ENCODE measurements at places on chromosomes 3 and 15.

GRCh38 chr15:58015565-58015964 is 49.9 kb downstream of the ALDH1A2 start:
- no peak for DNase-seq

DNA sequence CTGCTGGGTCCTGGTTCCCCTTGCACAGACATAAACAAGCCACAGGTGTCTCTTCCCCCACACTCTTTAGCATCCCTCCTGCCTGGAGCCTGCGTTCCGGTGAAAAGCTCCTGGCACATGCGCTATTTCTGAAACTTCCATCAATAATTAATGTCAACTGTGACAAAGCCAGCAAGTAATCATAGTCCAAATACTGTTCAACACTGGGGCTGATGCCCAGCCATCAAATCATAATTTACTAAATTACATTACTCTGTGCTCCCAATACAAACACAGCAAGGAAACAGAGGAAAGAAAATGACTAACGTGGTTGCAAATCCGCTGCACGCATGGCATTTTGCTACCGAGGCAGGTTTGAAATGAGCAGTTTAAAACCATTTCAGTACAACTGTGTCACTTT is 294.7 kb downstream of the ERC2 start:
- DNase-seq: no peak

GRCh38 chr3:127777921-127778656 is 44.2 kb downstream of the MGLL start:
- DNase-seq: no peak

- no peak for DNase-seq
These were observed 202.3 kb upstream of the IGF1R start for GRCh38 chr15:98446083-98446482.

DNA sequence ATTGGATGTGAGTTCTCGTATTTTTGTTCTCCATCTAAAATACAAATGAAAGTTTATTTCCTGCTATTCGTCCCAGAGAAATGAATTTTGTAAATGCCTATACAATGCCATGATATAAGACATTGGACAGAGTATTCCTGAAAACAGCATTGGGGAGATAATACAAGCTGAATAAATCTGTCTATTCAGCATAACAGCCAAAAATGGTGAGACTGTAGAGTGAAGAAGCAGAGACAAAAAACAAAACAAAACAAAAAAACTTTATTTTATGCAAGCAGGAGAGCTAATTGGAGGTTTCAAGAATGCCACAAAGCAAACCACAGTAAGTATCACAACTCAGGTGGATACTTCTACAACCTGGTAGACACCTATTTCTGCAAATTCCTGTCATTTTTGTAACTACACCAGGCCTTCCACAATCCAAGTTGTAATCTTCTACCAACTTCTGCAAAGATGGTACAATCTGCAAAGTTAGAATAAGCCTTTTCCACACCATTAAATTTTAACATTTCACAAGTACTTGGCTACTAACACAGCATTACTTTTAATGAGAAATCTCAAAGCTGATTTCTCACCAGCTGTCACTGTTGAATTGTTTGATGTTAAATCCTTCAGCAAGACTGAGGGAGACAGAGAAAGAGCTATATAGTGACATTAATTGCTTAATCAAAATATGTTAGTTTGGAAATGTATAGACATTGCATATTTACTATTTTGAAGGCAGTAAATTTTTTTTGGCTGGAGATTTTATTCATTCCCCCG is 163.1 kb downstream of the CLSTN2 start:
- DNase-seq: no peak

DNA sequence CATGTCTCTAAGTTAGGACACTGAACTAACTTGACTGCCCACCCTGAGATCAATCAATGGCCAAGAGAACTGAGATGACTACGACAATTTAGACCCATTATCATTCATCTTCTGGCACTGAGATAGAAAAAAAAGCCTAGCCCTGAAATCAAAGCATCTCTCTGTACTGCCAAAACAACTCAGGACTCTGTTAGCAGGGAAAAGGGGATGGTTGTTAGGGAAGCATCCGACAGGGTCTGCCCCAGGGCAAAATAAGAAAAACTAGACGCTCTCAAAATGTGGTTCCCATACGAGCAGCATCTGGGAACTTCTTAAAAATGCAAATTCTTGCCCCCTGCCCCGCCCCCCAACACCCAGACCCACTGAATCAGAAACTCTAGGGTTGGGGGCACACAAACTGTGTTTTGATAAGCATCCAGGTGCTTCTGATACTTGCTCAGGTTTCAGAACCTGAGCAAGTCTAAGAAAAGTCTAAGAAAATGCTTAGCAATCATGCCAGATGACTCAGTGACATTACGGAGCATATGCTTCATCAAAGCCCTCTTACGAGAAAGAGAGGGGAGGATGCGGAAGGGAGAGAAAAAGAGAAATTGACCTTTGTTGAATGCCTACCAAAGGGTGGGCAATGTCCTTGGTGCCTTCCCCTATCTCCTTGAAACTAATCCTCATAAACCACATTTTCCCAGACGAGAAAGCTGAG is 172.8 kb upstream of the HES1 start:
- DNase-seq: no peak

- DNase-seq: no peak
These were observed 57.6 kb upstream of the APEH start for GRCh38 chr3:49616491-49616941.

DNA sequence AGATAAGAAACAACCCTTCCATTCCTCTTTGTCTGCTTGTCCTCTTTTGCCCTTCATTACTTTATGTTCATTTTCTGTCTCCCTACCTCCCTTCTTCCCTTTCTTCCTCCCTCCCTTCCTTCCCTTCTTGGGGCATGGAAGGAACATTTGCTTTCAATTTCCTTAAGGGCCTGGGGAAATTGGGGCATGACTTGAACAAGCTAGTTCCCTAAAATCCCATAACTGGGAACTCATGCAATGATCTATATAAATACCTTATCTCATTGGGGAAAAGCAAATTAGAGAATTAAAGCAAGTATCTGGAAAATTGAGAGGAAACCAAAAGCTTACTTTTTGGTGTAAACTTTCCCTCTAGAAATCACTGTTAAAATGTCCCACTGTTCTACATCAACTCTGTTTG is 35.7 kb downstream of the BOC start:
- DNase-seq: no peak

DNA sequence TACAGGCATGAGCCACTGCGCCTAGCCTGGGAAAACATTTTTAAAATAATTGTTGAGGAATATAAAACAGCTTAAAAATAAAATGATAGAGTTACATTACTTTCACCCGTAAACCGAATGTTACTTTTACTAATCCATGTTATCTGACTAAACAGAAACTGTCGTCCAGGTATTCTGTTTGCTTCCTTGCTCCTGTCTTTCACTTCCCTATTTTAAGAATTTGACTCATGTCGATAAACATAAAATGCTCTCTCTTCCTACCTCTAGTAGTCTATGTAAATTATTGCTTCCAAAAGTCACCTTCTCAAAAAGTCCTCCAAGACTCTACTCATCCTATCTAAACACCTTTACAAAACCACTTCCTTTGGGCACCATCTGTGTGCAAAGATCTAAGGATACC is 216.4 kb downstream of the RBMS3 start:
- DNase-seq: no peak

DNA sequence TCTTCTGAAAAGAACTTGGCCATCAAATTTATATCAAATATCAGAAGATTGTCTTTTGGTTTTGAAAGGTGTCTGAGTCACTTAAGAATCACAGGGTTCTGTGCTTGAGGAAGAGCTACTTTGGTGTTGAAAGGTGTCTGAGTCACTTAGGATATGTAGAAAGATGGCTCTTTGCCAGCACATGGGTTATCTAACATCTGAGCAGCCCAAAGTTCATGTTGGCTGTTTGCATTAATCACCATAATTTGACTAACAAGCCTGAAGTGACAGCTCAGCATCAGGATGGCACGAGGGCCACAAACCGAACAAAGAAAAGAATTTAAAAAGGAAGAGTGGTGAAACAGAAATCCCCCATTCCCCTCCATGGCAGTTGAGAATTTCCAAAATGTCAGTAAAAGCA is 190.5 kb upstream of the CMC1 start:
- DNase-seq: no peak

Measured in cortex of kidney (tissue), 1 donor.